Activated T-helper 17 cell treated with anti-CD3 and anti-CD28 coated beads, Interleukin-2, amount 50 U/mL, for 72 hours (primary cell): ENCODE measurements at places on chromosomes 2 and 18. TPM values are rescaled to one million over a fixed set of nuclear protein-coding genes. Genes with fewer than 3 reads are reported as not detected.

The TMEM17 gene
- total RNA-seq = 0.11 TPM

The SCYGR4 gene
- total RNA-seq = not detected

GRCh38 chr2:56108806-56109205 is 75.0 kb upstream of the CCDC85A start:
- ATAC-seq = no peak

GRCh38 chr2:37679072-37679695 is 7.7 kb upstream of the CDC42EP3 start:
- ATAC-seq = no peak

DNA sequence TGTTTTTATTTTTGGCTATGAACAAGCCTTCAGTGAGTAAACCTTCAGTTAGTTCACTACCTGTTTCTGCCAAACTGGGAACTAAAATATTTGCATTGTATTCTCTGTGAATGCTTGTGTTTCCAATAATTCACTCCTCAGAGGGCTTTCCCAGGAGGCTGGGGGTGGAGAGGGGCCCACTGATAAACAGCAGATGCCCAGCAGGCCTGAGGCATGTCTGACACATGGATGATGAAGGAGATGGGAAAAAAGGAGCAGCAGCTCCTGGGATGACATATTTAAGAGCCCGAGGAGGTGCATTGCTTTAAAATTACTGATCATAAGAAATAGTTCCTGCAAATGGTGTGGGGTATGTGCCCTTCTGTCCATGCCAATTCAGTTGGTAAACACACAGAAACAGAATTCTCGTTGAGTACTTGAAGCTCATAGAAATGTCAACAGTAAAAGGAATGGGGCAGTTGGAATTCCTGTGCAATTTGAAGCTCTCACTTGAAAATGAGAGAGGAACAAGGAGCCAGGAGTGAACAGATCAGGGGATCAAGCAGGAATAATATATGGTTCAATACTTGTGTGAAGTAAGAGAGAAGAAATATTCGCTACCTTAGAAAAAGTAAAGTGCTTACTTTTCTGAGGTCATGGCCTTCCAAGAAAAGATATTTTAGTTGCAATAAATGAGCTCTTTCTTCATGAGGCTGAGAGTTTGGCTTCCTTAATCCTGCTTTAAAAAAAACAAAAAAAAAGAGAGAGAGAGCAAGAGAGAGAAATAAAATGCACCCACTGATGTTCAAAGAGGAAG is 22.0 kb upstream of the HNMT start:
- no peak for ATAC-seq

GRCh38 chr2:234966340-234966739 is 14.5 kb downstream of the SH3BP4 start:
- no peak for ATAC-seq

DNA sequence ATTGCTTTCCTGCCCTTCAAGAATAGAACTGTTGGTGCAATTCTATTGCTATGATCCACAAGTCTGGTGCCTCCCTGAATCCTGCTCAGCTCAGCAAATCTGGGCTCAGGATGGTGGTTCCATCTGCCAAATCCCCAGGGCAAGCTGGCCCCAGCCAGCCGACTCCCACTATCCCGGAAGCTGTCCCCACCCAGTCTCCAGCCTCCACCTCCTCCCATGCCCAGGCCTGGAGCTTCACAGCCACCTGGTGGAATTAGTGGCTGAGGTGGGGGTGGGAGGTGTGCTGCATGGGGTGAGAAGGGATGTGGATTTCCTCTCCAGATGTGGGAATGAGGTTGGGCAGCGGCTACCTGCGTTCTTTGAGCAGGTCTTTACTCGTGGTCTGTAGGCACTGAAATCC is 119.3 kb upstream of the SMAD2 start:
- no peak for ATAC-seq

- no peak for ATAC-seq
Measured at GRCh38 chr2:235727174-235727573, 233.3 kb downstream of the AGAP1 start.

- no peak for ATAC-seq
Measured at GRCh38 chr2:38605298-38605830, 2.6 kb upstream of the HNRNPLL start.

DNA sequence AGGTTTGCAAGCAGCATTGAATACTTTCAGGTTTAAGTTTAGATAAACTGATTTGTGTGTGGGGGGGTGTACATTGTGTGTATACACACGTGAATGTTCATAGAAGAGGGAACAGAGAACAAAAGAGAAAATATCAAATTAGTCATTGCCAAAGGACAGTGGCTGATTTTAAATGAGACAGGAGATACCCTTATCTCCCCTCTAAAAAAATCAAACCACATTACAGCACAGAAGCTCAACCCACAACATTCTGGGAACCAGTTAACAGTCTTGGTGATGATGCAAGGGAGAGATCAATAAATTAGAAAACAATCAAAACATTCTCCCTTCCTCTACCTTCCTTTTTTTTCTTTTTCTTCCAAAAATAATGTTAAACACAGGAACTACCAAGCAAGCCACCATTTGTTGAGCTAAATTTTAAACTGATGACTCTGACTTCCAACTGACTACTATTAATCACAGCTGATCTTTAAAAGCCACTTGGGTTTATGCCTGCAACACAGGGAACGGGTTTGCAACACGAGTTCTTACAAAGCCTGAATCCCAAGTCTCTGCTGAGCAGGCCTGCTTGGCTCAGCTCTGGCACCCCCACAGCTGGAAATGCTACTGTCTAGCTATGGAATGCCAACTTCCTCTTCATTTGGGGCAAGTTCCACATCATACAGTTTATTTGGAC is 119.2 kb upstream of the ACVR1C start:
- ATAC-seq = no peak

The CFAP65 gene
- not detected for total RNA-seq
